ENCODE measurements at places on chromosomes 2 and 18. TPM values are rescaled to one million over a fixed set of nuclear protein-coding genes. Genes with fewer than 3 reads are reported as not detected.

DNA sequence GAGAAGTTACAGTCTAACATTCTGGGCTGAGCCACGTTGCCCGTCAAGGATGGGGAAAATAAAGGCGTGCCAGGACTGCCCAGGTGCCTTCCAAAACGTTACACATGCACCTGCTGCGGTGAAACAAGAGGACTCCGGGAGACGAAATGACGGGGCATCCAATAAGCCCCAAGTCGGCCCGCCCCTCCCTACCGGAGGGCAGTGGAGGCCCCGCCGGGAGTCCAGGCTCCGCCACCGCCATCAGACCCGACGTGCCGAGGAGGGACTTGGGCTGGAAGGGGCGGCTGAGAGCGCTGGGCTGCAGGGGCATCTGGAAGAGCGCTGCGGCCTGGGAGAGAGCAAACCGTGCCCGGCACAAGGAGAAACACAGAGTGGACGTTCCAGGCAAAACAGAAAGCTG is 112.5 kb upstream of the GPC1 start:
- DNase-seq = no peak

CCDC74B gene
- polyA plus RNA-seq = 0.86 TPM

DNA sequence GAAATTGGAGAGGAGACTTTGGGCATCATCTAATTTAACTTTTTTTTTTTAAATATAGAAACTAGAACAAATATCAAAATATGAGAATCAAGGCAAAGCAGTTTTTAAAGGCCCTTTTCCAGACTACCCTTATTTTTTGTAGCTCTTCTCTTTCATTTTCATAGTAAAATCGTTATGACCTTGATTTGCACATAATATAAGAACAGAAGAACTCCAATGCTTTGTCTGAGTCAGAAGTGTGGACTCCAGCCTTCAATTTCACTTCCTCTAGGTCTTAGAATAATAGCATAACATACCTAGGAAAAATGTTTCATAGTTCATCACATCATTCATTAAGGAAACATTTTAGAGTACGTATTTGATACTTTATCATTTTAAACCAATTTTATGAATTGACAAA is 74.4 kb downstream of the ANKRD12 start:
- no peak for DNase-seq

DNA sequence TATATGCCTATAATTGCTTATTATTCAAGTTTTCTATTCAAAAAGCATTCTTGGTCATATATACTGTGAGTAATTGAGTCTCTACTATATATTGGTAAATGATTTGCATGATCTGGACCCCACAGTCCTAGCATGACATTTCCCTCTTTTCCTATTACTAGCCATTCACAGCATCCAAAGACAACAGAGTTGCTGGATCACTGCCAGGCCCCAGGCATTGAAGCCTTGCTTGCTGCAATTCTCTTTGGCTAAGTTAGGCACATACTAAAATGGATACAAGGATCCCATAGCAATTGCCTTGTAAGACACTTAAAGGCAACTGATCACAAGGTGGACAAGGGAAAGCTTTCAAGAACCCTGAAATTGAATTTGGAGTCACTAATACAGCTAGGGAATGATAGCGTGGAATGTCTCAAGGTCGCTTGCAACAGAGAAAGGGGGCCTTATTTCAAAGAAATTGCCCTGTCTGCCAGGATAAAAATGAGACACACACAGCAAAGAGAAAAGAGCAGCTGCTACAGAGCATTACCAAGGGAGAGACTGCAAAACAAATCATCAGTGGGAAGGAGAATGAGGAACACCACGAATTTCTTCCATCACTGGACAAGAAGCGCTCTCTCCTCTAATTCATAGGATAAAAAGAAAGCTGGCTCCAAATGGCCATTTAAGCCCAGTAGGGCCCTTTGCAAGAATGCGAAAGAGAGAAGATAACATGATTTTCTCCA is 77.1 kb upstream of the EPHA4 start:
- peak; percentile 27 for DNase-seq

DNA sequence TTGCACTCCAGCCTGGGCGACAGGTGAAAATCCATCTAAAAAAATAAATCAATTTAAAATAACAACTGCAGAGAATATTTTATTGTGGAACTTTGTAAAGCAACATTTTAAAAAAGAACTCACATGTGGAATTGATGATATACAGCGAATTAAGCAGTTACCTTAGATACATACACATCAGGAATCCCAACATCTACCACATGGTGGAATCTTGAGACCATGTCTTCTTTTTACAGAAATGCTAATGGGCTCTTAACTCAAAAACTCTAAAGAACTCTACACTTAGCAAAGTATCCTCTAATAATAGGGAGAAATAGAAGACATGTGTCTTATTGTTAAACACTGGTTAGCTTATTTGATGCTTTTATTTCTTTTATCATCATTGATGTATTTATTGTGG is 373.6 kb downstream of the CDH7 start:
- no peak for DNase-seq

DNA sequence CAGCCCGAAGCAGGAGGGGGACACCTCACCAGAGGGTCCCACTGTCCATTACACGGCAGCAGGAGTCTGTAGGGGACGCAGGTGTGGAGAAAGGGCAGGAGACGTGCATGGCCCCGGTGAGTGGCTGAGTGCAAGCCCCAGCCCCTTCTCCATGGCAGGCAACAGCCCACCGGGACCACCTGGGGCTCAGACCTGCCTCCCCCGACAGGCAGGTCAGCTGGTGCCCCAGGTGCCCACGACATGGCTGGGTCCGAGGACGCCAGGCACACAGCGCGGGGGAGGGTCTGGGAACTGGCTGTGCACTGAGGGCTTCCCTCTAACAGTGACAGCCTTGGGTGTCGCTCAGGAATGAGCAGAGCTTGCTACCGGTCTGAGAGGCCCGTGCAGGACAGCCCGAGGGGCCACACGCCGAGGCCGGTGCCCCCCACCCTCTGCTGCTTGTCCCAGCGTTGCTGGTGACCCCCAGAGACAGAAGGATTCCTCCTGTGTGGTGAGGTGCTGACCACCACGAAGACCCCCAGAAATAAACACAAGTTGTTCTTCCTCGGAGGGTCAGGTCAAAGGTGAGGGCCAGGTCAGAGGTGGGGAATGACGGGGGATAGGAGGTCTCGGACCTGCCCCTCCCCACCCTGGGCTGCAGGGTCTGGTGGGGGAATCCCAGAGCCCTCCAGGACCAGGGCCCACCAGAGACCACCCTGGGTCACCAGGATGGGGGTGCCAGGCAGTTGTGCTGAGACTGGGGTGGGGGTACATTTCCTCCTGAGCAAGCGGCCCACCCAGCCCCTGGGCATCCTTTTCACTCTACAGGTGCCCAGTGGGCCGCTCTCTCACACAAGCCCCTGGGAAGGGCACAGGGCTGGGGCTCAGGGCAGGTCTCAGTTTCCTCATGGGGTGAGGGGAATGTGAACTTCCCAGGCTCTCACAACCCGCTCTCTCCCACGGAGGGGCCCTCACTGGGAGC is 50.6 kb downstream of the SLC66A2 start:
- no peak for DNase-seq
